ENCODE measurements at places on chromosomes 1 and 21. TPM values are rescaled to one million over a fixed set of nuclear protein-coding genes. Genes with fewer than 3 reads are reported as not detected.

Gene DNALI1
- 6.1 TPM for total RNA-seq

Gene OR2L8
- not detected for total RNA-seq

Gene C1orf232
- total RNA-seq, result not detected

Gene SLC45A1
- 2.5 TPM for total RNA-seq

Gene IGSF9
- 0.22 TPM for total RNA-seq

Gene FCRL4
- not detected for total RNA-seq

Gene WNT9A
- 0.91 TPM for total RNA-seq

Gene NR1I3
- total RNA-seq, result not detected

Gene GAS5
- 305 TPM for total RNA-seq

Gene KPRP
- not detected for total RNA-seq

Gene RAB13
- 140 TPM for total RNA-seq

Gene PYGO2
- total RNA-seq, result 34.8 TPM

Gene KRTAP23-1
- total RNA-seq, result not detected

Gene FCGR3B
- total RNA-seq, result 8.8 TPM

Gene ACTL8
- total RNA-seq, result not detected

Gene C1orf94
- not detected for total RNA-seq

Gene PGLYRP3
- not detected for total RNA-seq

Gene RORC
- 2.6 TPM for total RNA-seq

Gene DISP1
- total RNA-seq, result 25.4 TPM

Gene HEYL
- 27.7 TPM for total RNA-seq

Gene ACTA1
- total RNA-seq, result 53.3 TPM

Gene KDF1
- total RNA-seq, result 1.1 TPM

Gene RRAGC
- 8.8 TPM for total RNA-seq

Gene KRTAP10-7
- total RNA-seq, result not detected

Gene AGMAT
- 1.7 TPM for total RNA-seq

Gene TSTD1
- 108 TPM for total RNA-seq

Gene FOXD2
- 0.90 TPM for total RNA-seq

Gene KCNA2
- 16.9 TPM for total RNA-seq

Gene LEFTY2
- 1.8 TPM for total RNA-seq

Gene ATP1A2
- total RNA-seq, result 0.87 TPM

Gene AZIN2
- 10.6 TPM for total RNA-seq

Gene S100A4
- total RNA-seq, result 7.9 TPM

Gene MSH4
- 0.32 TPM for total RNA-seq
